Stimulated activated CD8-positive, alpha-beta memory T cell treated with anti-CD3 and anti-CD28 coated beads, Interleukin-4, amount 100 ng/mL, for 48 hours (primary cell): ENCODE measurements at places on chromosomes 5 and 9.

GRCh38 chr5:150175076-150175475 lies 8.5 kb downstream of the CDX1 start:
- no peak for DNase-seq

DNA sequence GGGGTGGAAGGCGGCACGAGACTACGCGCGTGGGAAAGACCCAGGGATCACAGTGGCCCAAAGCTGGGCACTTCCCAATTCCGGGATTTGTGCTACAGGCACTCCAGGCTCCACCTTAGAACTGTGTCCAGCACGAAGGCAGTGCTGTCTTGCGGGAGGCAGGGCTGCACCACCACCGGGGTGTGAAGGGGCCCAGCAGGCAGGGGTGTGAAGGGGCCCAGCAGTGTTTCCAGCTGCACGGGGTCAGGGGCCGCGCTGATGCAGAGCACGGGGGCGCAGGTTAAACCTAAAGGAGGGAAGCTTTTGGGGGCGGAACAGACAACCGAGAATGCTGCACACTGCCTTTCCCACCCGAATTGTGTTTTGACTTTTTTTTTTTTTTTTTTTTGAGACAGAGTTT lies 1.1 kb upstream of the PDCD6 start:
- DNase-seq: no peak

- no peak for DNase-seq
Observed at GRCh38 chr5:64140018-64140417, 25.6 kb upstream of the RNF180 start.

GRCh38 chr9:105390871-105391270 lies 57.0 kb upstream of the FSD1L start:
- no peak for DNase-seq

- DNase-seq: no peak
Observed at GRCh38 chr5:132767150-132767549, 9.9 kb downstream of the SEPTIN8 start.

- DNase-seq: no peak
Observed at GRCh38 chr9:479971-480350, 265.3 kb downstream of the DOCK8 start.

DNA sequence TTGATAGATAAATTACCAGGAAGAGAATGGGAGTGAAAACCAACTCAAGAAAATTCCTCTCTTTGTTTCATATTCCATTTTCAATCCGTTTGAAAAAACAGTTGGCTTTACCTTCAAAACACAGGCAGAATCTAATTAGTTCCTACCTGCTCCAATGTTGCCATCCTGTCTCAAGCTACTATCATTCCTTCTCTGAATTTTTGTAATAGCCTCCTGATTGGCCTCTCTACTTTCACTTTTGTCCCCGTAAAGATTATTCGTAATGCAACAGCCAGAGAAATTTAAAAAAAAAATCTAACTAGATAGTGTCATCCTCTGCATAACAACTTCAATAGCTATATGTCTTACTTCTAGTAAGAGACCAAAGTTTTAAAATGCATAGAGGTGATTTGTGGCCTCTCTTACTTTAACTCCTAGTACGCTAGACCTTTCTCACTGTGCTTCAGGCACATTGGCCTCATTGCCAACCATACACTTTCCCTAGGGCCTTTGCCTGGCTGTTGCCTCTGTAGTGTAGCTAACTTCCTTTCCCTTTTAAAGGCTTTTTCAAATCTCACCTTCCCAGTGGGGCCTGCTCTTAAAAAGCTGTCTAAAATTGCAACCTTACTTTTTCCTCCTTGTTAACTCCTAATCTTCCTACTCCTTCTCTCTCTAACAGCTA lies 311.3 kb upstream of the GRIN3A start:
- DNase-seq: no peak

- DNase-seq: no peak
Observed at GRCh38 chr5:120684749-120685415, 220.8 kb downstream of the PRR16 start.

- no peak for DNase-seq
Observed at GRCh38 chr5:171432076-171432475, 12.6 kb downstream of the FGF18 start.
